ENCODE measurements at places on chromosomes 6 and 20.
A peak's percentile ranks its signal among the peaks of the same experiment; 100 is the strongest.

DNA sequence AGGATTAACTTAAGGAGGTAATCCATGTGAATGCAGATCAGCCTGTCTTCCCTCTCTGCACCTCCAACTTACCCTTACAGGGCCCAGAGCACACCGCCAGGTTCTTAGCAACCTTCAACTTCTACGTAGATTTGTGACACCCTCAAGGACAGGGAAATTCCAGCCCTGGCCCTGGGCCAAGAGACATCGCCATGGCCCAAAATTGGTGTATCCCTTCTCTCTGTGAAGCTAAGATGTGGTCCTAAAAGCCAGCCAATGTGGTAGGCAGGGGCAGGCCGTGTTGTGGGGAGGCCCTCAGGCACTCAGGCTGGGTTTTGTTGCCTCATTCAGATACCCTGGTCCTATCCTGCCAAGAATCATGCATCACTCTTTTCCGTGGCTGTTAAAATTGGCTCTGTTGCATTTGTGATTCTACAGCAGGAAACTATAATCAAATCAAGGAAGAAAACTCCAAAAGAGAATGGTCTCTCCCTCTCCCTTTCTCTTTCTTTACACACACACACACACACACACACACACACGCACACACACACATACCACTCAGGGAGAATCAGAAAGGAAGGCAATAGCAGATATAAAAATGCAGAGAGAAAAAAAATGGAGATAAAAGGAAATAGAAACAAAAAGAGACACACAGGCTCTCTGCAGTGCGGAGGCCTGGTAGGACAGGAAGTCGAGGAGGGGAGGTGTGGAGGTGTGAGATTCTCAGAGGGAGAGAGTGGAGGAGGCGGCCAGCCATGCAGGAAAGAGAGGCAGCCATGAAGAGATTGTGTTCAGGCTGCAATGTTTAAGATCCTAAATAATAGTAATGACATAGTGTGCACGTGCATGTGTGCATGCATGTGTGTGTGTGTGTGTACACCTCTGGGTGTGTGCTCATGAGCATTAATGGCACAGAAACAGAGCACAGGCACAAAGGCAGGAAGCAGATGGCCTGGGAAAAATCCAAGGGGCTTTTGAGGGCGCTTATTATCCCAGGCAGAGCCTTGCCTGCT, 201.8 kb upstream of the LRFN2 start:
- peak; percentile 37 for DNase-seq

DNA sequence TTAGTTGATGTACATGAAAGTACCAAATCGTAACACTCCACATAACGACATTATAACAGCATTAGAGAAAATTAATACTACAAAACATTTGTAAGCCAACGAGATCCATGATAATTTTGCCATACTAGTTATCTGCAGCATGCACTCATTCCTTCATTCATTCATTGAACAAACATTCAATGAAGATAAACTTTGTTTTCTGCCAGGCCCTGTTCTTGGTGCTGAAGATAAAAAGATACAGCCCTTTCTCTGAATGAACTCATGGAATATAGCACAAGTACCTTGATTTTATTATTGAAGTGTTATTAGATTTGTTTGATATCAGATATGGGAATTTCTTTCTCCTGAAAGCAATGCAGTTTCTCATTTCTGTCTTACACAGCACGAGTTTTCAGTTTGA, 524.0 kb downstream of the TFAP2A start:
- no peak for DNase-seq

DNA sequence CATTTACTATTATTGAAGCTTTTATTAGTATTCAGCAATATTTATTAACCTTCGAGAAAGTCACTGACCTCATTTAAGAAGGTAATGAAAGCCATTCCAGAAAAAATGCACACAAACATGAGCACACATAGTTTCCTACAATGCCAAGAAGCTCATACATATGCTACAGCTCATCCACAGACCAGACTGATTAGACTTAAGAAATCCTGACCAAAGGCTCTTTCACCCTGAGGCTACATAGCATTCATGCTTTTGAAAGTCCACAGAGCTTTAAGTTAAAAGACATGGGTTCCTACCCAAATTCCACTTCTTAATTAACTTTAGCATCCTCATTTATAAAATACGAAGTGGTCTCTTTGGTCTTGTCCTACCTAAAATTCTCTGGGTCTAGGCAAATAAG, 430.4 kb downstream of the TBC1D32 start:
- DNase-seq = no peak

- DNase-seq = peak; percentile 5
Observed at GRCh38 chr6:141077355-141078333, 1055.1 kb upstream of the GJE1 start.

Measured in GM13976 (cell line).